Stimulated activated CD8-positive, alpha-beta memory T cell treated with anti-CD3 and anti-CD28 coated beads, Interleukin-15, amount 100 ng/mL, for 24 hours (primary cell): ENCODE measurements at places on chromosomes 11 and 22.

DNA sequence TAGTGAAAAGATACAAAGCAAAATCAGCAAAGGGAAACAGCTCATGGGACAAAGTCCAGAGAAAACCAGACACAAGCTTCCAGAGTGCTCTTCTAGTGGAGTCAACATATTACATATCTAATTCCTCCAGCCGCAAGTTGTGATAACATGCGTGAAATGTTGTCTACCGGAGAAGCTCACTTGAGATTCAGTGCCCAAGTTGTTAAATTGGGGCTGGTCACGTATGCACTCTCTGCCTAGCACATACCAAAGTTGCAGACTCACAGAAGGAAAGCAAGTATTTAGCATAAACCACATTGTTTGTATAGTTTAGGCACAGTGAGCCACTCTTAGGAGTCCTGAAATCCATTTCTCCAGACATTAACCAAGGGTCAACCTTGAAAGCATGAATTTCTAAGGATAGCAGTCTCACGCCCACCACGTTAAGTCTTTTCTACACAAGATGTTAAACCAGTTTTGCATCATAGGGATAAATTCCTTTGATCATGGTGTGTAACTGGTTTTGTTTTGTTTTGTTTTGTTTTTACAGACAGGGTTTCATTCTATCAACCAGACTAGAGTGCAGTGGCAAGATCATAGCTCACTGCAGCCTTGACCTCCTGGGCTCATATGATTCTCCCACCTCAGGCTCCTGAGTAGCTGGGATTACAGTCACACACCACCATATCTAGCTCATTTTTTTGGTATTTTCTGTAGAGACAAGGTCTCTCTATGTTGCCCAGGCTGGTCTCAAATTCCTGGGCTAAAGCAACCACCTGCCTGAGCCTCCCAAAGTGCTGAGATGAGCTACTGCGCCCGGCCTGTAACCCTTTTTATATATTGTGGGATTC is 39.5 kb upstream of the EP300 start:
- DNase-seq = no peak

DNA sequence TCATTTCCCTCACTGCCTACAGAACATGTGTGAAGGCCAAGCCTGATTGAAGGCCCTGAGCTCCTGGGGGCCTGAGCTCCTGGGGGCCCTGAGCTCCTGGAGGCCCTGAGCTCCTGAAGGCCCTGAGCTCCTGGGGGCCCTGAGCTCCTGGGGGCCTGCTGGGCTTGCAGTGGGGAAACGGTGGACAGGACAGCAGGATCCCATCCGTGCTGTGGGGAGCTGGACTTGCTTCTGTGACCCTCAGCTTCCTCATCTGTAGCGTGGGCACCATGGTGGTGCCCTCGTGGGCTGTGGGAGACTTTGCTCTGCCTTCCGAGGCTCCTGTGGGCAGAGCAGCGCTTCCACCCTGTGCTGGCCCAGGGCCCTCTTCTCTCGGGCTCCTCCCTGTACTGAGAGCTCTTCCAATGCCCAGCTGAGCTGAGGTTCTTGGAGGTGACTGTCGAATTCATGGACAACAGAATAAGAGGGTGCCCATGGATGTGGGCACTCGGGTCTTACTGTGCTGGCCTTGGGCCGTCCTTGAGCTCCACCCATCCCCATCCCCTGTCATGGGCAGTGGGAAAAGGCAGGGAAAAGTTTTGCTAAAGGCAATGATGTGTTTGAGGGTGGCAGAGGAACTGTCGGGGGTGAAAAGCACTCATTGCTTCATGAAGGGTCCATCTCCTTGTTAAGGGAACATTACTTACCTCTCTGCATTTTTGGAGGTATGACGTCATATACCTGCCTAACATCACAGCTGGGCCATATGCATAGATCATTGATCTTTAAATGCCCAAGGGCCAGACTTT is 786.7 kb downstream of the TBC1D22A start:
- DNase-seq = no peak

DNA sequence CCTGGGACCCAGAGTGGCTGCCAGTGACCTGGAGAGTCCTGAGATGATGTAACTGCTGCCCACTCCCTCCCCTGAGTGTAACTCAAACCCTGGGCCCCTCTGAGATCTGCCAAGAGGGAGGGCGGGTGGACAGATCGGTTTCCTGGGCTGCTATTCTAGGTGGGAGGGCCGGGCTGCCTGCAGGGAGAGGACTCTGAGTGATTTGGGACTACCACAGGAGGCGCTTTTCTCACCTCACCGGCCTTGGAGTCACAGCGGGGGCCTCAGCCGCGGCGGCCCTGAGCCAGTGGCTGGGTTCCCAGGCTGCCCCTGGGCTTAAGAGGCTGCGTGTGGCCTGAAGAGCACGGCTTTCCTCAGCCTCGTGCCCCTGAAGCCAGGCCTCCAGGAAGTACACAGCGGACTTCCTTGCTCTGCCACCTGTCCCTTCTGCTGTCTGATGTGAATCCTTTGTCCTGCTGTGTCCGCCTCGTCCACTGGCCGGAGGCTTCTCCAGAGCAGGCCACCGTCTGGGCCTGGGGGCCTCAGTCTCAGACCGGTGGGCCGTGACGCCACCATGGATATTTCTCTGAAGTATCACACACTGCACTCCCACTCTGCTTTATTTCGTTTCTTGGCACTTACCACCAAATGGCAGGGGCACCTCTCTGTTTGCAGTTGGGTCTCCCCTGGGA is 11.5 kb downstream of the RELT start:
- DNase-seq = no peak

DNA sequence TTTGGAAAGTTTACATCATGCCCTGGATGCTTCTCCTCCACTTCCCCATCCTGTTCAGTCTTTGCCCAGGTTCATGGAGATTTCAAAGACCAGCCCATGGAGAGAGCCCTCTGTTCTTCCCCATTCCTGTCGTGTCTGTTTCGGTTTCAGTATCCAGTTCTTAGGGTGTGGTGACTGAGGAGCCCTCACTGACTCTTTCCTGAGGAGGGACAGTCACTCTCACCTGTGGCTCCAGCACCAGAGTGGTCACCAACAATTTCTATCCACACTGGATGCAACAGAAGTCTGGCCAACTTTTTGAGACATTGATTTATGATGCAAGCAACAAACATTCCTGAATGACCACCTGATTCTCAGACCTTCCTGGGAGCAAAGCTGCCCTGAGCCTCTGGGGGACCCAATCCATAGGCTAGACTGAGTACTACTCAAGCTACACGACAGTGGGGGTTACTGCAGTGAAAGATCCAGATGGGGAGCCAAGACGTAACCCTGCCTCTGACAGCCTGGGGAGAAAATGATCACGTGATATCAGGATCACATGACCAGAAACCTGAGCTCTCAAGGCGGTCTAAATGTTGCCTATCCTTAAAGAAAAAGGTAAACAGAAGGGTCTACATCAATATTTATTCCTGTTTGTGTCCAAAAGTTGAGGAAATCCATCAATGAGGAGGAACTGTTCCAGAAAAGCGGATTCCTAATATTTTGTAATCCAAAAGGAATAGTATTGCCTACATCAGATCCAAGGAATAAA is 76.2 kb upstream of the VPREB1 start:
- DNase-seq = no peak

DNA sequence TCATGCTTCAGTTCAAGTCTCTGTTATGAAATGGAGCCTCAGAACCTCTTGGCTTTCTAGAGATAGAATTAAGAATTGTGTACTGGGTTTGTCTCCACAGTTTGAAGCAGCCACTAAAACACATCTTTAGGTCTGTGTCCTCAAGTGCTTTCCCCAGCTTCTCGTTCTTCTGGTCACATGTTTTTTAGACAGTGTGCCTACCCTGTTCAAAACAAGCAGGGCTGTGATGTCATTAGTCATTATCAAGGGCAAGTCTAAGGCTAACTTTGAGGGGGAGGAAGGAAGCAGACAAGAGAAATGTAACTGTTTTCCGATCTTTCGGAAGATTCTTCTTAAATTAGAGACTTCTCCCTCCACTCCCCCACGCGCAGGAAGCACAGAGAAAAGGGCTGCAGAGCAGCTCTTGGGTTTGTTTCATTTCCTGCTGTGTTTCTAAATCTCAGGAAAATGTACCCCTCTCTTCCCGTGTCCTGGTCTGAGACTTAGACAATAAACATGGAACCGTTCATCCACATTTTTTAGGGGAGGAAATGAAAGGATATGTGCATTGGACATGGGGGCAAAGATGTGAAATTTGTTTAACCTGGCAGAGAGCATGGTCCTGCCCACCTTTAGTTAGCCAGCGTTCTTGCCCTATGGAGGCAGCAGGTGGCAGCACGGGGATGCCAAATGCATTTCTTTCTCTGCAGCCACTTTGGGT is 3.1 kb downstream of the AKIP1 start:
- no peak for DNase-seq

DNA sequence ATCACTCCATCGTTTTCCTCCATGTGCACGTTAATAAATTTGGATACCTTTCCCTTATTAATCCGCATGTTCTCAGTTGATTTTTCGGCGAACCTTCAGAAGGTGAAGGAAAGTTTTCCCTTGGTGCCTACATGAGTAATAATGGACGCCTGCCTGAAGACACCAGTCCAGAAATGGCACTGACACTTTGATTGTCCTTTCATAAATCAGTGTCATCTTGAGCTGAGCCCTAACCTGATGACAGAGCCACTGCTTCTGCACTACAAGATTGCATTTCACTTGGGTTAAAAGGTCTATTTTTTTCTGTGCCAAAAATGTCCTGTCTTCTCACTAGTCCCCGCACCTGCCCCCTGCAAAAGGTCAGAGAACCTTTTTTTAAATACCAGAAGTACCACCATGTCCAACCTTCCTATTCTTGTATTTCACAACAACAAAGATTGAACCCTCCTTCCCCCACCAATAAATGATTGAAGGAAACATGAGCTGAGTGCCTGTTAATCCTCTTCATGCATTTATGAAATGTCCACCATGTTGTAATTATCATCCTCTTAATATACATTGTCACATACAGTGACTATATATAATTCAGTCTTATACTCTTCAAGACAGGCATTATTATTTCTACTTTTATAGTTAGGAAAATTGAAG is 219.9 kb upstream of the UBASH3B start:
- no peak for DNase-seq

GRCh38 chr22:30460147-30460546 is 11.7 kb downstream of the SEC14L3 start:
- DNase-seq = no peak

GRCh38 chr11:61974766-61975631 is 7.6 kb upstream of the FTH1 start:
- no peak for DNase-seq

GRCh38 chr22:26097840-26098239 is 71.4 kb upstream of the SEZ6L start:
- DNase-seq = no peak

- DNase-seq = no peak
Measured at GRCh38 chr11:93686812-93687211, 25.3 kb downstream of the CEP295 start.

- DNase-seq = no peak
Measured at GRCh38 chr11:102581066-102581465, 44.1 kb downstream of the MMP20 start.

DNA sequence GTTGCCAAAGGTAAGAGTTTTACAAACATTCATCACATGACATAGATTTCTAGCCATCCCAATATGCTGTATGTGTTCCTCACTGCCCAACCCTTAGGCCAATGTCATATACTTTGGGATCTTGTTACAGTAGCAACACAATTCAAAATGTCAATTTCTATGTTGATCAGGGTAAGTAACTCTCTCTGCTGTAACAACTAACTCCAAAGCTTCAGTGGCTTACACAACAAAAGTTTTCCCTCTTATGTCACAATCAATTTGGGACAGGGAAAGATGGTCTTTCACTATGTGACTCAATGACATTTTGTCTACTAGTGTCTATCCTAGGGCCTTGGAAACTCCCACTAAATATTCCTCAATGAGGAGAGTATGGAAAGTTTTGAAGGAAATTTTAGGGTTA is 144.5 kb downstream of the SBF2 start:
- no peak for DNase-seq

DNA sequence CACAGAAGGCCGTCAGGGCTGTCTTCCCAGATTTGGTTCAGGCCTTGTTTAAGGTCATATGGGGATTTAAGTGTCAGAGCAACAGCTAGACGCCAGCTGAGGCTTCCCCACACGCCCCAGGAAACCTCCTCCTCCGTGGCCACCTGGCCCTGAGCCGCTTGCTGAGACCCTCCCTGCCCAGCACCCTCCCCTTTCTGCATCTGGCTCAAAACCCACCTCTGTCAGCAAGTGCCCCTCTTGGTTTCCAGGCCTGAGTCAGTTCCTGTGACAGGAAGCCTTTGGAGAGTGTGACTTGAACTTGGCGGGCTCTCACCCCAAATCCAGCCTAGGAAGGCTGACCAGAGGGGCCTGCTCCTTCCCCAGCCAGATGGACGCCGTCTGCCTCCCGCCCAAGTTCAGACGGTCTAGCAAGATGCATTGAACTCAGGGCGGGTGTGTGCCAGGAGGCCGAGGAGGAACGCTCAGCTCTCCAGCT is 561 bp downstream of the FXYD2 start:
- DNase-seq = no peak

DNA sequence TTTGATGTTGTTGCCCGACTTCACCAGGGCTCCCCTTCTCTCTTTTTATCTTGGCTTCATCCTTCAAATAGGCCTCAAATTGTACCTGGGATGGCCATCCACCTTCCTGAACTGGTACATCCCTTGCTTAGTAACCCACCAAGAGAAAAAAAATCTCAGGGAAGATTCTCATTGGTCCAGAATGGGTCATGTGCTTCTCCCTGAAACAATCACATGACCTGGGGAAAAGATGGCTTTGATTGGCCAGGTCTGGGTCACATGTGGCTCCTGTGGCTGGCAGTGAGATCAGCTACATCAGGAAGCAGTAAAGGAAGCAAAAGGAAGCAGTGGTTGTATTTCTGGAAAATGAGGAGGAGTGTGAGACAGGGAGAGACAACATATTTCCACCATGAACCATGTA is 540.2 kb downstream of the MIAT start:
- no peak for DNase-seq

GRCh38 chr11:3983101-3983500 is 111.5 kb upstream of the RRM1 start:
- DNase-seq = no peak

DNA sequence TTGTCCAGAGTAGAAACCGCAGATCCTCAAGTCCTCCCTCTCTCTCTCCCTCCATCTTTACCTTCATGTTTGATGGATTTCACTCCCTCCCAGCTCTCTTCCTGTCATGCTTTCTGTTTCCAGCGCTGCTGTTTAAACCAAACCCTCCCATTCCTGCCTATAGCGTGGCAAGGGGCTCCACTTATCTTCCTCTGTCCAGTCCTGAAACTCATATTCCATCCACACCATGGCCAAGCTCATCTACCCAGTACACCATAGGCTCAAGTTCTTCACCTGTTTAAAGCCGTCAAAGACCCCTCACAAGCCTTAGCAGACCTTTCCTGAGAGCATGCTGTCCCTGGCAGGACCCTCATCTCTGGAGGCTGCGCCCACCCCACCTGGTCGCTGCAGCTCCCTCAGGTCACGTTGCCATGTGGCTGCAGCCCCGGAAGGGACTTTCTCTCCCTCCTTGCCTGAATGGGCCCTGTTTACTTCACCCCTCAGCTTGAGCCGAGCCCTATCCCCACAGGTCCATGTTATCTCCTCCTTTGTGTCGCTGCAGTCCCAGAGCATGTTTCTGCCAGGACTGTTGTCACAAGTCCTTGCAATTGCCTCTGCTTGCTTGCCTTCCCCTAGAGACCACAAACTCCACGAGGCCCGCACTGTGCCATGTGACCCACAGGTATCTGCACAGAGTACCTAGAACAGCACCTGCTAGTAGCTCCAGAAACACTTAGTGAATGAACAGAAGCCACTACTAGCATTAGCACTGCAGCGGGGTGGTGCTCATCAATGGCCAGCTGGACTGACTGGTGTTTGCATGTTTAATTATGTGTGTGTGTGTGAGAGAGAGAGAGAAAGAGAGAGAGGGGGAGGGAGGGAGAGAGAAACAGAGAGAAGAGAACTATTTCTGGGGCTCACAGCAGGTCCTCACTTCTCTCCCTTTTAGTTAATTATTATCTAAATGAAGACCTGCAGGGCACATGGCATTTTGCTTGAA is 149.4 kb upstream of the SNX19 start:
- DNase-seq = no peak
